MCF 10A (cell line): ENCODE measurements at places on chromosomes 11 and 22. TPM values are rescaled to one million over a fixed set of nuclear protein-coding genes. Genes with fewer than 3 reads are reported as not detected.

MORC2 gene
- 35.7 and 36.1 TPM in 2 replicates for total RNA-seq

THY1 gene
- not detected in 2 replicates for total RNA-seq

FOLH1 gene
- not detected in 2 replicates for total RNA-seq

OR8A1 gene
- not detected in 2 replicates for total RNA-seq
